ENCODE measurements at places on chromosomes 3 and 15. TPM values are rescaled to one million over a fixed set of nuclear protein-coding genes. Genes with fewer than 3 reads are reported as not detected.

GRCh38 chr3:103195216-103195615 is 760.4 kb downstream of the ZPLD1 start:
- DNase-seq = no peak

GRCh38 chr3:197191897-197192296 is 106.5 kb downstream of the DLG1 start:
- DNase-seq = no peak

- DNase-seq = no peak
These were observed 1.5 kb downstream of the ZIC1 start for GRCh38 chr3:147410526-147411237.

The TMEM212 gene
- polyA plus RNA-seq = not detected

- no peak for DNase-seq
These were observed 32.0 kb downstream of the FOXL2 start for GRCh38 chr3:138914870-138915502.

DNA sequence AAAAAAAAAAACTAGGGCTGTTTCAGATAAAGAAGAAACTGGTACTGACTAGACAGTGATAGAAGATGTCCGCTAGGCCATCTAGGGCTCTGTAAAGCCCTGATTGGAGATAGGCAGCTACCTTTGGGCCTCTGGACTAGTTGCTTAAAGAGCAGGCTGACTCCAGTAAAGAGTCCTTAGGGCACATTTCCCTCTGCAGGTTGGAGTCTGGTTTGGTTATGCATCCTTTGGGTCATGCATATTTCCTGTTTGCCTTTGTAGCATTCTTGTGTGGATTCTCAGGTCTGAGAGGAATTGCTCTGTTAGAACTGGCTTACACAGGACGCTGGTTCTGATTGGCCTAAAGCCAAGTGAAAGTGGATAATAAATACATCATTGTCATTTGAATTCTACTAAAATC is 165.5 kb upstream of the LRRN1 start:
- DNase-seq = no peak

The C3orf22 gene
- polyA plus RNA-seq = not detected

The CLDN1 gene
- polyA plus RNA-seq = 1.6 TPM

- DNase-seq = no peak
These were observed 1036.6 kb downstream of the IGSF11 start for GRCh38 chr3:117998071-117998470.

- no peak for DNase-seq
These were observed 578.3 kb downstream of the PDCD6IP start for GRCh38 chr3:34376691-34377090.

- DNase-seq = no peak
These were observed 250.5 kb downstream of the UACA start for GRCh38 chr15:70512772-70513362.

Measured in aorta (tissue), 5 donors.